ENCODE measurements at places on chromosomes 13 and 19.
A peak's percentile ranks its signal among the peaks of the same experiment; 100 is the strongest.

DNA sequence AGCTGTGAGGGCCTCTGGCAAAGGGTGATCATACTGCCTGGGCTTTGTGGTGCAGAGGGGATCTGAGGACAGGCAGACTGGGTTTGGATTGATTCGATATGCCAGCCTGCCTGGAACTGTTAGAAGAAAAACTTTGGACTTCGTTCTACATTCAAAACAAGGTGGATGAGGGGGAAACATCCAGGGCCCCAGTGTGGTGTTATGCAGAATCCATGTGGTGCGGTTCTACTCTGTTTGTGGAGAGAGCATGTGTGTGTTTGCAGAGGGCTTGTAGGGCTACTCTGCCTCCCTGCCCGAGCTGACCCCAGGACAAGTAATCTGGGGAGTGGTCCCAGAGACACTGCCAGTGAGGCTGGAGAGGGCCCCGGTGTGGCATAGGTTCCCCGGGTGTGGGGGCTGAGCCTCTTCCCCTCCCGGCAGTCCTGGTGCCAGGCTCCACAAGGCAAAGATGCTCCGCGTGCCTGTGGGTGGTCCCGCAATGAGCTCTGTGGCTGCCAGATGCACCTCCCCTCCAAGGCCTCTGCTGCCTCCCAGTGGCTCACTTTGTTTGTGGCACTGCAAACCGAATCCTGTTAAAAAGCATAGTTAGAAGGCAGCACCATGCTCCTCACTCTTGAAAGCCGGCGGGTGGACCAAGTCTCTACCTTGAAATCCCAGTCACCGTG, 22.3 kb upstream of the TFDP1 start:
- H3K4me3 ChIP-seq, result no peak overlapping the region
- no peak overlapping the region for H3K27ac ChIP-seq
- no peaks in the 10 kb centered on the region for H3K27me3 ChIP-seq
- no peak for DNase-seq

DNA sequence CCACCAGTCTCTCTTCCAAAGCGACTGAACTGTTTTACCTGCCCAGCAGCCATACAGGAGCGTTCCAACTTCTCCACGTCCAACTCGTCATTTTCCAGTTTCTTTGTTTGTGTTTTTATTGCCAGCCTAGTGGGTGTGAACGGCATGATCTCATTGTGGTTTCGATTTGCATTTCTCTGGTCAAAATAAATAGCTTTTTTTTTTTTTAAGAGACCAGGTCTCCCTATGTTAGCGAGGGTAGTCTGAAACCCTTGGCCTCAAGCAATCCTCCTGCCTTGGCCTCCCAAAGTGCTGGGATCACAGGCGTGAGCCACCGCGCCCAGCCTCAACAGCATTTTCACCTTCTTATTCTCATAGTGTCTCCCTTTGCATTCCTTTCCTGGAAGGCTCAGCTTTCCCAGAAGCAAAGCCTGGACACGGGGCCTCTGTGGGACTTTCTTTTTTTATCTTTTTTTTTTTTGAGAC, 4.2 kb upstream of the JSRP1 start:
- no peak overlapping the region for H3K4me3 ChIP-seq
- no peaks in the 10 kb centered on the region for H3K27me3 ChIP-seq
- H3K36me3 ChIP-seq, result no peaks in the 10 kb centered on the region
- no peaks in the 10 kb centered on the region for H3K4me1 ChIP-seq
- H3K27ac ChIP-seq, result no peak overlapping the region

GRCh38 chr13:44199627-44200207, 173.9 kb upstream of the SERP2 start:
- no peak for DNase-seq
- H3K27ac ChIP-seq, result no peak overlapping the region
- no peak overlapping the region for H3K4me3 ChIP-seq
- no peaks in the 10 kb centered on the region for H3K36me3 ChIP-seq
- H3K27me3 ChIP-seq, result no peaks in the 10 kb centered on the region

- H3K27ac ChIP-seq, result no peak overlapping the region
- no peak for DNase-seq
- H3K27me3 ChIP-seq, result peaks cover 6% of the 10 kb centered on the region
- H3K4me1 ChIP-seq, result no peaks in the 10 kb centered on the region
- no peaks in the 10 kb centered on the region for H3K36me3 ChIP-seq
Measured at GRCh38 chr19:29535984-29536508, 10.3 kb downstream of the VSTM2B start.

GRCh38 chr19:1268226-1269064, 687 bp upstream of the CIRBP start:
- no peaks in the 10 kb centered on the region for H3K36me3 ChIP-seq
- no peaks in the 10 kb centered on the region for H3K27me3 ChIP-seq
- H3K4me3 ChIP-seq, result no peak overlapping the region
- no peak for DNase-seq
- H3K27ac ChIP-seq, result peak overlapping the region; percentile 69
- peaks cover 39% of the 10 kb centered on the region for H3K4me1 ChIP-seq

GRCh38 chr19:50718255-50719118, 1.1 kb downstream of the SHANK1 start:
- H3K4me1 ChIP-seq, result no peaks in the 10 kb centered on the region
- no peak overlapping the region for H3K4me3 ChIP-seq
- H3K27ac ChIP-seq, result no peak overlapping the region
- no peak for DNase-seq
- H3K27me3 ChIP-seq, result peaks cover 2% of the 10 kb centered on the region

GRCh38 chr19:45186509-45187334, 8.1 kb downstream of the BLOC1S3 start:
- no peaks in the 10 kb centered on the region for H3K36me3 ChIP-seq
- H3K4me1 ChIP-seq, result no peaks in the 10 kb centered on the region
- H3K27ac ChIP-seq, result no peak overlapping the region
- DNase-seq, result no peak
- H3K4me3 ChIP-seq, result no peak overlapping the region

DNA sequence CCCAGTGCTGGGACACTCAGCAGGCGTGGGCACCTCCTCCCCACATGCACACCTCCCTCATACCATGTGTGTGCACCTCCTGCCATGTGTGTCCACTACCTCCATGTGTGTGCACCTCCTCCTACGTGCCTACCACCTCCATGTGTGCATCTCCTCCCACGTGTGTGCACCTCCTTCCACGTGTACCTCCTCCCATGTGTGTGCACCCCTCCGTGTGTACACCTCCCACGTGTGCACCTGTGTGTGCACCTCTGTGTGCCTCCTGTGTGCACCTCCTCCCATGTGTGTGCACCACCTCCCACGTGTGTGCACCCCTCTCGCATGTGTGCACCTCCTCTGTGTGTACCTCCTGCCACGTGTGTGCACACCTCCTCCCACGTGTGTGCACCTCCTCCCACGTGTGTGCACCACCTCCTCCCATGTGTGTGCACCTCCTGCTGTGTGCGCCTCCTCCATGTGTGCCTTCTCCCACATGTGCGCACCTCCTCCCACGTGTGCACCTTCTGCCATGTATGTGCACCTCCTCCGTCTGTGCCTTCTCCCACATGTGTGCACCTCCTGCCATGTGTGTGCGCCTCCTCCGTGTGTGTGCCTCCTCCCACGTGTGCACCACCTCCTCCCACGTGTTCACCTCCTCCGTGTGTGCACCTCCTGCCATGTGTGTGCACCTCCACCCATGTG, 6.1 kb upstream of the C13orf46 start:
- no peak overlapping the region for H3K4me3 ChIP-seq
- no peaks in the 10 kb centered on the region for H3K4me1 ChIP-seq
- no peak for DNase-seq
- no peaks in the 10 kb centered on the region for H3K27me3 ChIP-seq
- H3K36me3 ChIP-seq, result no peaks in the 10 kb centered on the region
- H3K27ac ChIP-seq, result no peak overlapping the region

DNA sequence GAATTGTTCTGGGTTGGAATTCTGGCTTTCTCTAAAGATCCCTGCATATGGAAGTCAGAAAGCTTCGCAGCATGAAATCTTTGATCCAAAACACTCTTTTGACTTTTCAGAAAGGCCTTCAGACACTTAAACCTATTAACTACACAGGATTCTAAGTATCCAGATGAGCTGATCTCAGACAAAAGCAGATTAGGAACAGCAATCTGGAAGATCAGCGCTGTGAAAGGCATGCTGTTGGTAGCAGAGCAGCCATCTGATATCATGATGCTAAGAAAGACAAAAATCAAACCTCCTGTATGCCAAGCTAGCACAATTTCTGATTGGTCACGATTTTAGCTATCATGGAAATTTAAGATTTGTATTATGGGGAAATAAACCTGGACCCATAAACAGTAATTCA, 589.9 kb downstream of the GPC5 start:
- no peaks in the 10 kb centered on the region for H3K4me1 ChIP-seq
- H3K27me3 ChIP-seq, result no peaks in the 10 kb centered on the region
- H3K4me3 ChIP-seq, result no peak overlapping the region
- no peak overlapping the region for H3K27ac ChIP-seq
- no peak for DNase-seq

GRCh38 chr19:14048443-14049153, 13.3 kb downstream of the PALM3 start:
- H3K27ac ChIP-seq, result no peak overlapping the region
- no peaks in the 10 kb centered on the region for H3K4me1 ChIP-seq
- DNase-seq, result no peak
- no peak overlapping the region for H3K4me3 ChIP-seq

DNA sequence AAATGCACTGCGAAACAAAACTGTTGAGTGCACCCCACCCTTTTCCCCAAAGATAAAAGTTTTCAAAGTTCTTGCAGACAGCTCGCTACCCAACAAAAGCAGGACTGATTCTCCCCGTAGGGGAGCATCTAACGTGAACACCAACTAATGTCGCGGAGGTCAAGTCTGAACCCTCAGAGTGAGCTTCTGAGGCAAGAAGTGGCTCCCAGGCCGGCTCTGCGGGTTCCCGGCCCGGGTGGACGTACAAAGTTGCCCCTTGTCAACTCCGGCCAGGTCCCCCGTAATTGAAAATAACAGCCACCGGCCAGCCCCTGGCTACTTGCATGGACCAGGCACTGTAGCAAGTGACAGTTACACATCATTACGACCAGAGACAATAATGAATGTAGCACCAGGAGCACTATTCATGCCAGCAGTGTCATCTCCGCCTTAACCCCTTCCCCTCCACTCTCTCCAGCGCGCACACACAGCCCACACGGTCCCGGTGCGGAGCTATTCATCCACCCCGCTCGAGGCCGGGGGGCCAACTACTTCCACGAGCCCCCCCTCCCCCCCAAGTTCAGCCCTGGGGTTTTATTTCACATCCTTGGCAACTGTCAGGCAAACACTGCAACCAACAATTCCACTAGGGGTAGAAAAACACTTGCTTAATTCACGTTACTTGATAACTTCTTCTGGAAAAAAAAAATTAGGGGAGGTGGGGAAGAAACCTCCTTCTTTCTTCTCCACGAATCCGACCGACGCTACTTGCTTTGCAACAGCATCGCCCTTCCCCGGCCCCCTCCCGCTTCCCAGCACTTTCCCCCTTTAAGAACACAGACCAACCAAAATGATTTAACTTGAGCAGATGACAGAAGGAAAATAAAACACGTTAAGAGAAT, 1.2 kb downstream of the KLF12 start:
- peak overlapping the region; percentile 17 for H3K27ac ChIP-seq
- DNase-seq, result no peak
- no peaks in the 10 kb centered on the region for H3K36me3 ChIP-seq
- H3K4me1 ChIP-seq, result peaks cover 11% of the 10 kb centered on the region
- H3K4me3 ChIP-seq, result peak overlapping the region; percentile 61

DNA sequence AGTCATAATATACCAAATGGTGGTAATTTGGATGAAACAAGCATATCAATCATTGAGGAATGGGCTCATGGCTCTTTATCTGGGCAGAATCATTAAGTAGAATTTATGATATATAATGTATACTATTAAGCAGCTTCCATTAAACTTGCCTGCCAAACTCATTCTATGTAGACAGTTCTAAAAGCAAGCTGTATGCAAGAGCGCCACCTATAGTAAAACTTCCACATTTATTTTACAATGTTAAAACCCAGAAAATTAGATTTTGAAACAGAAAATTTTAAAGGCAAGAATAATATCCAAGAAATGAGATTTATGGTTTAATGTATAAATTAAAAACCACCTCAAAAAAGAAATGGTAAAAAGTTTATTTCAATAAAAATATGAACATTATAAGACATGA, 161.5 kb downstream of the MZT1 start:
- no peaks in the 10 kb centered on the region for H3K36me3 ChIP-seq
- no peak overlapping the region for H3K27ac ChIP-seq
- H3K27me3 ChIP-seq, result no peaks in the 10 kb centered on the region
- DNase-seq, result no peak
- no peak overlapping the region for H3K4me3 ChIP-seq

DNA sequence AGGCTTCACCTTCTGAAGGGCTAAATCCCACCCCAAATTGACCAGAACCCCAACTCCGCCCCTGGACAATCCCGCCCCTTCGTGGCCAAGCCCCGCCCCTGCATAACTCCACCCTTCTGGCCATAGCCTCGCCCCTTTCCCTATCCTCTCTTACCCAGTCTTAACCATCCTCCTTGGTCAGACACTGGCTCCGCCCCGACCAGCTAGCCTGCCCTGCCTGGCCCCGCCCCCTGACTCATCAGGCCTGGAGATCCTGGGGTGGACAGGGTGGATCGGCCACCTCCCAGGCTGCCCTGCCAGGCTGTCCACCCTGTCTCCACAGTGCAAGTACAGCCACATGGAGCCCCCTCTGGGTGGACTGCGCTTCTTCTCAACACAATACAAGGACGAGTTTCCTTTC, 8.0 kb upstream of the ZNF358 start:
- DNase-seq, result peak; percentile 50
- H3K27ac ChIP-seq, result no peak overlapping the region
- H3K4me3 ChIP-seq, result no peak overlapping the region
- H3K27me3 ChIP-seq, result no peaks in the 10 kb centered on the region
- H3K36me3 ChIP-seq, result no peaks in the 10 kb centered on the region
- no peaks in the 10 kb centered on the region for H3K4me1 ChIP-seq

DNA sequence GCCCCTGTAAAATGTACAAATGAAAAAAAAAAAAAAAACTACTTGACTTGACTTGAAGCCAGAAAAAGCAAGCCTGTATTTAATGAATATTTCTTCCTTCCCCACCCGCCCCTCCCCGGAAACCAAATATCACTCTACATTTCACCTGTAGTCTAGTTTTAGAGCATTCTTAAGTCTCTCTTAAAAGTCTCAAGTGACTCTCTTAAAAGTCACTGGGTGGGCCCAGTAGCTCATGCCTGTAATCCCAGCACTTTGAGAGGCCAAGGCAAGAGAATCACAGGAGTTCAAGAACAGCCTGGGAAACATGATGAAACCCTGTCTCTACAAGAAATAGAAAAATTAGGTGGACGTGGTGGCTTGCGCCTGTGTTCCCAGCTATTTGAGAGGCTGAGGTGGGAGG, 72.0 kb downstream of the TSC22D1 start:
- no peak overlapping the region for H3K27ac ChIP-seq
- H3K4me1 ChIP-seq, result no peaks in the 10 kb centered on the region
- no peak overlapping the region for H3K4me3 ChIP-seq
- DNase-seq, result no peak

- no peaks in the 10 kb centered on the region for H3K36me3 ChIP-seq
- no peak for DNase-seq
- H3K4me3 ChIP-seq, result no peak overlapping the region
- no peak overlapping the region for H3K27ac ChIP-seq
Measured at GRCh38 chr13:85819513-85819912, 20.3 kb upstream of the SLITRK6 start.

- H3K27ac ChIP-seq, result no peak overlapping the region
- peaks cover 4% of the 10 kb centered on the region for H3K4me1 ChIP-seq
- no peaks in the 10 kb centered on the region for H3K36me3 ChIP-seq
Measured at GRCh38 chr19:33754361-33754760, 42.3 kb upstream of the KCTD15 start.

- no peak overlapping the region for H3K4me3 ChIP-seq
- no peaks in the 10 kb centered on the region for H3K27me3 ChIP-seq
- no peak overlapping the region for H3K27ac ChIP-seq
- H3K4me1 ChIP-seq, result no peaks in the 10 kb centered on the region
- H3K36me3 ChIP-seq, result no peaks in the 10 kb centered on the region
Measured at GRCh38 chr13:106042996-106043581, 492.4 kb downstream of the EFNB2 start.

GRCh38 chr19:15843203-15843893, 27.9 kb upstream of the OR10H1 start:
- H3K4me1 ChIP-seq, result no peaks in the 10 kb centered on the region
- no peak for DNase-seq
- no peaks in the 10 kb centered on the region for H3K36me3 ChIP-seq

Measured in Panc1 (cell line).